ENCODE measurements at places on chromosomes 7 and 10.

GRCh38 chr7:101960323-101960722, 142.9 kb downstream of the CUX1 start:
- DNase-seq: no peak

- no peak for DNase-seq
Observed at GRCh38 chr10:62056698-62057097, 155.2 kb downstream of the ARID5B start.

GRCh38 chr7:76272851-76273497, 29.5 kb upstream of the HSPB1 start:
- DNase-seq: no peak

GRCh38 chr7:47179812-47180515, 401.9 kb downstream of the TNS3 start:
- peak; percentile 26 for DNase-seq

GRCh38 chr10:16945593-16945992, 128.4 kb upstream of the RSU1 start:
- DNase-seq: no peak

- DNase-seq: no peak
Observed at GRCh38 chr7:26648554-26648953, 215.8 kb downstream of the SKAP2 start.

DNA sequence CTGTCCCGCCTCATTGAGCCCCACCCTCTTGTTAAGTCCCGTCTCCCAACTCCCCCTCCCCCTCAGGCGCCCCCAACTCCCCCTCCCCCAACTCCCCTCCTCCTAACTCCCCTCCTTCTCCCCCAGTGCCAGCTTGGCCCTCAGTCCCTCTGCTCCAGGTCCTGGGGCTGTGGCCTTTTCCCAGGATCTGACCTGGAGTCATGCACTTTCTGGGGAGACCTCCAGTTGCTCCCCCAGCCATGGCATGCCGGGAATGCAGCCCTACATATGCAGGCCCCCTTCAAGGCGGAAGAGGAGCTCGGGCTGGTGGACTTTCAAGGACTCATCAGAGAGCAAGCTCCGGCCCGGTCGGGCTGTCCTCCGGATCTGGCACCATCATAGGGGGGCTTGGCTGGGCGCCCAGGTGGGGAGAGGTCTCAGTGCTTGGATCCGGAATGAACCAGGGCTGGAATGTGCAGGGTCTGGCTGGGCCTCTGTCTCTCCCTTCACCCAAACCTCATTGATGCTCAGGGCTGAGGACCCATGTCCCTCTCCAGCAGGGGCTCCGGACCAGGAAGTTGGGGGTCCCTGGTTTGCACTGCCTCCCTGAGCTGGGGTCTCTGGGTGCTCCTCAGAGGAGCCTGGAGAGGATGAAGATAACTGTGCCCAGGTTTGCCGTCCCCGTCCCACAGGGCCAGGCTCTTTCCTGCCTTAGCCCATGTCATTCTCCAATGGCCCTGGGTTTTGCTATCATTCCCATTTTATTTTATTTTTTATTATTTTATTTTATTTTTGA, 41.1 kb downstream of the TMEM270 start:
- no peak for DNase-seq

DNA sequence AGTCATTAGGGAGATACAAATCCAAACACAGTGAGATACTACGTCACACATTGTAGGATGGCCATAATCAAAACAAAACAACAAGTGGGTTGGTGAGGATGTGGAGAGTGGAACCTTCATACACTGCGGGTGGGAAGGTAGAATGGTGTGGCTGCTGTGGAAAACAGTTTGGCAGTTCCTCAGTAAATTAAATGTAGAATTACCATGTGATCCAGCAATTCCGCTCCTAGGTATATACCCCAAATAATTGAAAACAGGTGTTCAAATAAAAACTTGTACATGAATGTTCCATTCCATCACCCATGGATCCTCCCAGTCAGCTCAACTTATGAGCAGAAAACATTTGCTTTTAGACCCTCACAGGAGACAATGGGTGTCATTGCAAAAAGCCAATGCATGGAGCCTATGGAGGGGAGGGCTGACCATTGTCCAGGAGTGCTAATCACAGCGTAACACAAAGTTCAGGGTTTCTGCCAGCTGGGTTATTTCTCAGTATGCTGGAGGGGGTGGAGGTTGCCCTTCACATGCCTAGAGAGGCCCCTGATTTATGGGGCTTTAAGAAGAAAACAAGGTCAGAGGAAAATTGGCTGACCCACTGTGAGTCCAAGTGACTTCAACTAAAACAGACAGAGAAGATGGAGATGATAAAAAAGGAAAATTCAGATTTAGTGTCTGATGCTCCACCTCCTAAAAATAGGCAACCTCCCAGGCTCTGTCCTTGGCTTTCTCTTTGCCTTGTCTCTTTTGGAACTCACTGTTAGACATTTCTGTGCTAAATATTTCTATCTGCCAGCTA, 124.1 kb downstream of the WDR11 start:
- no peak for DNase-seq

DNA sequence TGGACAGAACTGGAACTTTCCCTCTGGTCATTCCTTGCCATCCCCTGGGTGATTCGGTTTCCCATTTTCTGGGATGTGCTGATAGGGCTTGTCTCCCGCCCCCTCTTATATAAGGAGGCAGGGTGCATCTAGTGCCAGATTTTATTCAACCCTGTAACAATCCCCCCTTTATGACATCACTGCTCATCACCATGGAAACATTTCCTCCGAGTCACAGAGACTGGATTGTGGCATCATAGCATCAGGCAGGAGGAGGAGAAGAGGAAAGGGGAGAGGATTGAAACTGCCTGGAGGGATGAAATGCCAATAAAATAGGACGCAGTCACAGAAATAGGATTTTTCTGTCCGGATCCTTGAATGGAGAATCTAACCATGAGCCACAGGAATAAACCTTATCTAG, 25.0 kb downstream of the SORCS3 start:
- no peak for DNase-seq

GRCh38 chr7:23210506-23210905, 28.7 kb downstream of the NUP42 start:
- no peak for DNase-seq

DNA sequence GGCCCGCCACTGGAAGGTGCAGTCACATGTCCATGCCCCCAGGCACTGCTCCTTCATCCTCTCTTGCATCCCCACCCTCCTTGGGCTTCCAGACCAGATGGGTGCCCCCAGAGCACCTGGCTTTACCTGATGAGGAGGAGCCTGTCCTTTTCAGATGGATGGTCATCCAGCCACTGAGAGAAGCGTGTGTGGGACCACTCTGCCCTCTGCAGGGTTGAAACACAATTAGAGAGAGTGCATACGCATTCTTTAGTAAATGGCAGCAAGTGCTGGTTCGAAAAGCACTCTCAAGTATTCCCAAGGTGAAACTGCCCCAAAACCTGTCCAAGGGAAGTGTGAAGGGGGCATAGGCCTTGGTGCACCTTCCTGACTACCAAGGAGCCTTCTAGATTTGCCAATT, 41.6 kb downstream of the HBP1 start:
- no peak for DNase-seq

- DNase-seq: no peak
Observed at GRCh38 chr7:55160539-55160938, 141.7 kb downstream of the EGFR start.

DNA sequence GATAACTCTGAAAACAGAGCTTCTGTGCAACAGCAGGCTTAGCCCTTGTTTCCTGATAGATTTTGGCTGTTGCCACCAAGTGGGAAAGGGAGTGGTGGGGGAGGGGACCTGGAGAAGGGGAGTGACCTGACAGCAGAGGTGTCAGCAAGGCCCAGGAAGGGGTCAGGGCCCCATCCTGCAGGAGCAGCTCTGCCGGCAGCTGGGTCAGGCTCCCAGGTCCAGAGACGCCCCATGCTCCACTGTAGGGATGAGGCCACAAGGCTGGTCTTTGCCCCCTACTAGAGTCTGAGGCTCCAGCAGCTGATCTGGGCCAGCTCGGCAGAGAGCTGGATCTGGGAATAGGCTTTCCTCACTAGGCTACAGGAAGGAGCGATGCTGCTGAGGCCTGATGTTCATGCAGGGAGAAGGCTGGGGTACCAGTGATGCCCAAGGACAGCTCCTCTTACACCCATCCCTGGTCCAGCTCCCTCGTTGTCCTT, 44.0 kb upstream of the ZMIZ1 start:
- no peak for DNase-seq

DNA sequence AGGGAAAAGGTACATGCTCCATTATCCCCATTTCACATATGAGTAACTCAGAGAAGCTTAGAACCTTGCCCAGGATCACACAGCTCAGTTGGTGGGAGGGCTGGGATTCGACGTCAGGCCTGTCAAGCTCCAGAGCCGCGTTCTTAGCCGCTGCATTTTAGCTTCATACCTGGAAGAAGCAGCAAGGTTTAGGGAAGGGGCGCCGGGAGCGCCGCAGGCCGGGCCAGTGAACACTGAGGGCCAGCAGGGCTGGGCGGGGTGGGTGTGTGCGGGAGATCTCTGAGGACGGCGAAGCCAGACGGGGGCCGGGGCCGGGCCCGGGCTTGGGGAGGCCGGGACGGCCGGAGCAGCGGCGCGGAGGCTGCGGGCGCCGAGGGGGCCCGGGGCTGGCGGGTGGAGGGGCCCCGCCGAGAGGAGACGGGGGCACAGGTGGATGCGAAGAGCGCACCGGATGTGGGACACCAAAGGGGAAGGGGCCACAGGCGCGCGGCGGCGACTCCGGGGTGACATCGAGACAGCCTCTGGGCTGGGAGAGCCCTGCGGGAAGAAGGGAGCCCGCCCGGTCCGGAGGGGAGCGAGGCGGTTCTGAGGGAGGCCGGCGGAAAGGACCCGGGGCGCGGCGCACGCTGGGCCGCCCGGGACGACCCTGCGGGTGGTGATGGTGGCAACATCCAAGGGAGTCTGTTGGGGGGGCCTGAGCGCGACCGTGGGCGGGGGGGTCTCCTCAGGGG, 498 bp downstream of the NDST2 start:
- no peak for DNase-seq

DNA sequence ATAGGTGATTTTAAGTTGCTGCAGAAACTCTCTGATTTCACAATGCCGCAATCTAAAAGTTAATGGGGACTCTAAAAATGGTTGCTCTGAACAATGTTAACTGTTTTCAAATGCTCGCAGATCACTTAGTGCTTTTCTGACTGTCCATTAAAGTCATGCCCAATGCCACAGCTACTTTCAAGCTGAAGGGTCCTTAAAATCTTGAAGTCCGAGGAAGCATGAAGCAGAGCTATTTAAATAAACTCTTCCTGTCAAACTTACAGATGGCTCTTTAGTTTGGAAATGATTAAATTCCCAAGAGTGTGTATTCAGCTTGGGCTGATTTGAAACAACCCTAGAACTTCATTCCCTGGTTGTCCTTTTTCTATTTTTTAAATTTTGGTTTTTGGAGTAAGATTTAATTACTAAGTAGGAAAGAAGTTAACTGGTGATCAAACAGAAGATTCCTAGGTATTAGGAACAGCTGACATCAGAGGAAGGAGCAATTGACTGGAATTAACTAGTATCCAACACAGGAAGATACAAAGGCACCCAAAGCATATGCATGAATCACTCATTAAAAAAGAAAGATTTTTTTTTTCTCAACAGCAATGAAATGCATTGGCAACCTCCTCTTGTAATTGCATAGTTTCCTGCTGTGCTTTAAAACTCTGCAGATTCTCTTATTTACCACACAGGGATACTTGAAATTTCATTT, 105.1 kb downstream of the NRP1 start:
- DNase-seq: no peak

DNA sequence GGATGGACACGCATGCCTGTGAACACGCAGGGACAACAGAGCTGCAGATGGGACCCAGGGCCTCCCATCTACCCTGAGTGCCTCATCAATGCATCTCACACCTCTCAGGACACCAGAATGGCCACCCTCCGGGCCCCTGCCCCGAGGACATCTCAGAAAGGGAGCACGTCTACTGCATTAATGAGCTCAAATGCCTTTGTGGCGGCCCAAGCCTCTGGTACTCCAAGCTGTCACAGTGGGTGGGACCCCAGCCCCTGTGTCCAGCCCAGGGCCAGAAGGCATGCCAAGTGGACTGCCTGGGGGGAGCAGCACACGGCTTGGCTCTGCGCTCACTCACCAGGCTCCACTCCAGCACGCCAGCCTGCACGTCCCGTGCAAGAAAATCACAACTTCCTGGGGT, 52.0 kb downstream of the TCERG1L start:
- DNase-seq: no peak

- DNase-seq: no peak
Observed at GRCh38 chr7:21106296-21106732, 319.6 kb upstream of the SP8 start.

DNA sequence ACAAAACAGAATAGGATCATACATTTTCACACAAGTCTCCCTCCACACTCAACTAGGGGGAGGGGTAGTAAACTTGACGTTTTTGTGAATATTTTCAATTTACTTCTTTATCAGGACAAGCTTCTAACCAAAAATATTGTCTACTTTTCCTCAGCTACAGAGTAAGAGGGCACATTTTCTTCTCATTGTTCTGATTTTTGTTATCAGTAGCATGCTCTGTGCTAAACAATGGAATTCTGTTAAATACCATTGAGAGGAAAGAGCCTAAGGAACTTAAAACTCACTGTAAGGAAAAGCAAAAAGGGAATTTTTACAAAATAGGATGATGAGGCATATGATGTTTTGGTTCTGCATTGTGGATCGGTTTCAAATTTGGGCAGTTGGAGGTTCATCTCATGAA, 41.2 kb downstream of the ANLN start:
- no peak for DNase-seq

- no peak for DNase-seq
Observed at GRCh38 chr10:101708073-101708472, 13.1 kb upstream of the FBXW4 start.

GRCh38 chr7:16795624-16796023, 9.2 kb downstream of the AGR2 start:
- no peak for DNase-seq

GRCh38 chr7:85310301-85310700, 123.4 kb upstream of the SEMA3D start:
- DNase-seq: no peak

DNA sequence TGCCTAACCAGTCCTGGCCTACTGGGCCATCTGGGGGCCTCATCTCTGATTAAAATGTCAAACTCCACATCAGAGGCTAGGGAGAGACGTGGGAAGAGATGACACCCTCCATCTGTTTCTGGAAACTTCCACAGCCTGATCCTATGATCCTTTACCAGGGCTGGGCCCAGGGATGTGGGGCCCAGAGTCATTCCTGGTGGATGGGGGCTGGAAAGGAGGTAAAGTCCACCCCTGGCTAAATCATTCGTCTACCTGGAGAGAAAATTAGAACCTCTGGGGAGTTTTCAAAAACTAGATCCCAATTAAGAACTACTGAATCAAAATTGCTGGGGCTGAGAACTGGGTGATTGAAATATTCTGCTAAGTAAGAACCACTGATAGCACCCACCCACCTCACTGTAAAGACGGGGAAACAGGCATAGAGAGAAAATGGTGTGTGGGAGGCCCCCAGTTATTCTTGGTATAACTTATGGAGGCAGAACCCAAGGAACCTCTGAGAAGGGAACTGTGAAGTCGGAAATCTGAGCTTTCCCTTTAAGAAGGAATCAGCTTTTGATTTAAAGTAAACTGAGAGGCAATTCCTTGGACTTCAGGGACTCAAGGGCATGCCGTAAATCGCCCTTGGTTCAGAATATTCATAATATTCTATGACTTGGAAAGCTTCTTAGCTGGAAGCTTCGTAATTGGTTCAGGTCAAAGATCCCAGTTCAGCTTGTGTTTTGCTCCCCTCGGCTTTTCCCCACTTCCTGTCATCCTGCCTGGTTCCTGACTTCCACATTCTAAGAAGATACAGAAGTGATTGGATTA, 53.1 kb downstream of the PRKAG2 start:
- no peak for DNase-seq
